ENCODE measurements at places on chromosomes 11 and 22.

GRCh38 chr22:32823024-32823730 lies 21.7 kb downstream of the TIMP3 start:
- no peaks in the 10 kb centered on the region for H3K27me3 ChIP-seq
- H3K27ac ChIP-seq = no peak overlapping the region
- peak; percentile 28 for DNase-seq
- H3K4me3 ChIP-seq = no peak overlapping the region
- no peaks in the 10 kb centered on the region for H3K36me3 ChIP-seq
- no peaks in the 10 kb centered on the region for H3K4me1 ChIP-seq

DNA sequence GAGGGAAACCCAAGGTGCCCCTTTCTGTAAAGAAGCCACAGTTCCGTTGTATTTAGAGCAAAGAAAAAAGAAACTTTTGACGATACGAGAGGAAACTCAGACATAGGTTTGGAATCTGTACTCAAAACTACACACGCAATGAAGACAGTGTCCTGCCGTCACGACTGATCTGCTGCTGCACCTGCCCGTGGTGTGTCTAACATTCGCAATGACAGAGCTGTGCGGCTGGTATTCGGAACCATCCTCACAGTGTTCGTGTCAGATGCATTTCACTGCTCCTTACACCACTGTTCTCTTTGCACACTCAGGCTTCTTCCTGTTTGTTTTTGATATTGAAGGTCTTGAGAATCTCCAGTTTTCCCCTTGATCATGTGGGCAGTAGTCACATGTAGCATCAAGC lies 84.8 kb downstream of the RTL6 start:
- no peaks in the 10 kb centered on the region for H3K36me3 ChIP-seq
- H3K4me1 ChIP-seq = no peaks in the 10 kb centered on the region
- DNase-seq = no peak
- H3K27me3 ChIP-seq = no peaks in the 10 kb centered on the region

GRCh38 chr22:30833322-30833721 lies 135.3 kb downstream of the MORC2 start:
- H3K4me3 ChIP-seq = no peak overlapping the region
- no peaks in the 10 kb centered on the region for H3K4me1 ChIP-seq
- H3K27ac ChIP-seq = no peak overlapping the region

DNA sequence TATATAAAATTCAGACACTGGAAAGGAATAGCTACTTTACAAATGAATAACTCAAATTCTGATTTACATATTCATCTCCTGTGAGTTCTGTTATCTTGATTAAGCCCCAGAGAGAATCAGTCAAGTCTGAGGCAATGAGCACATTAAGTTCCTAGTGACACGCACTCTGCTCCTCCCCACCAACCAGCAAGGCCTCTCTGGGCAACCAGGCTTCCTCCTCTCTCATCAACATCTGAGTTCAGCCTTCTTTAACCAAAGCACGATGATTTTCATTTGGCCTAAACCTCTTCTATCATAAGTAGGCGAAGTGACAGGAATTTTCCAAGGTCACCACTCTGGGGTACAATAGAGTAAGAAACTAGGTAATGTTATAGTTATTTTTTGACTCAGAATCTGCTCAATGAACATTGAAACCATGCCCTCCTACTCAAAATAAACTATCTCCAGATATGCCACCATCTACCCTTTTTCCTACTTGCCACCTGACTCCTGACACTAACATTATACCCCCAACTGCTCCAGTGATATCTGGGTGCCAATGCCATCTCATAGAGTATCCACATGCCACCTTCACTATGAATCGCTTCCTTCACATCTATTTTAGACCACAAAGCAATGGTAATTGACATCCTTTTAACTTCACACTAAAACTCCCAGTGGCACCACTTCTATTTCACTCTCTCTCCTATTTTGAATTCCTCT lies 114.8 kb downstream of the FAM76B start:
- H3K36me3 ChIP-seq = peaks cover 7% of the 10 kb centered on the region
- H3K4me3 ChIP-seq = no peak overlapping the region
- no peak for DNase-seq
- peaks cover 31% of the 10 kb centered on the region for H3K4me1 ChIP-seq
- peak overlapping the region; percentile 35 for H3K27ac ChIP-seq

DNA sequence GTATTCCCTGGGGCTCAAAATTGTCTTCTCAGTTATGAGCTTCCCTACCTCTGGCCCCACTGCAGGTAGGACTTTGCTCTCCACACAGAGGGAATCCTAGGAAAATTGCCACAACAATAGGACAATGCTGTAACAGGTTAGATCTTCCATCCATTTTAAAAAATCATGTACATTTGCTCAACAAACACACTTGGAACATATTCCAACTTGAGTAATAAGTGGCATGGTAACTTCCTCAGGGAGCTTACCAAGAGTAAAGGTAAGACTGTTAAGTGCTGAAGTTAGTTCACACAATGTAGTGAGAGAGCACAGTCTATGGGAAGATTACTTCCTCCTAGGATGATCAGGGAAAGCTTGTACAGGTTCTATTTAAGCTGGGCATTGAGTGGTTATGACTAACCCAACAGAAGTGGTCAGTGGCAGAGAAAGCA lies 78.9 kb upstream of the BIRC3 start:
- no peaks in the 10 kb centered on the region for H3K4me1 ChIP-seq
- DNase-seq = no peak
- H3K27me3 ChIP-seq = peaks cover 19% of the 10 kb centered on the region
- H3K27ac ChIP-seq = no peak overlapping the region
- no peaks in the 10 kb centered on the region for H3K36me3 ChIP-seq

DNA sequence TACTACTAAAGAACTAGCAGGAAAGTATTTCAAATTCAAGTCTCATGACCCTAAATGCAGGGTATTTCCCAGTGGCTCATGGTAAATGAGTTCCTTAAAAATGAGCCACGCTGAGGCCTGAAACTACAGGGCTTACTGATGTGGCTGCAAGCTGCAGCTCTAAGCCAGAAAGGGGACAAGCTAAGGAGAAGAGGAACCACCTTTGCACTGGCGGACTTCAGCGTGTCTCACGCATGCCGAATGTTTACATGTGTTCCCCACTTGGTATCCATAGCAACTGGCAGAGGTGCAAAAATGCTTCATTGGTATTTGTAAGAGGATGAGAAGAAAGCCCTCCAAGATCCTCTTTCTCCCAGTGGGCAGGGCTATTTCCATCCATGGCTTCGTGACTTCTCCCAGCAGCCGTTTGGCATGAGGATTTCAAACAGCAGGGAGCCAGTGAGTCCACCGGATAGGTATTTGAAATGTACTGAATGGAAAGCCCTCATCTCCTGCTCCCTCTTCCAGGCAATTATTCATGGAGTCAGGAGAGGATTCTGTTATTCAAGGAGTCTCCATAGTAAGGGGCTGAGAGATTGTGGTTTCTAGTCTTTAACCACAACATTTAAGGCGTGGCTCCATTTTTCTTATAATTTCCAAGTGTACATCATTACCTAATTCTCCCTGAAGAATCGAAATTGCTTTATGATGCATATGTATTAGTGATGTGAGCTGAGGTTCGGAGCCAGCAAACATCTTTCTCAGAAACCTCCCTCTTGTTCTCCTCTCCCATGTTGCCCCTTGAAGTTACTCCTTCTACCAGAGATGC lies 55.3 kb upstream of the CD44 start:
- H3K27me3 ChIP-seq = no peaks in the 10 kb centered on the region
- H3K4me1 ChIP-seq = peaks cover 92% of the 10 kb centered on the region
- DNase-seq = peak; percentile 82
- H3K36me3 ChIP-seq = peaks cover 14% of the 10 kb centered on the region
- H3K27ac ChIP-seq = peak overlapping the region; percentile 97

- no peak overlapping the region for H3K27ac ChIP-seq
- no peak overlapping the region for H3K4me3 ChIP-seq
- peaks cover 60% of the 10 kb centered on the region for H3K27me3 ChIP-seq
- H3K4me1 ChIP-seq = peaks cover 12% of the 10 kb centered on the region
- H3K36me3 ChIP-seq = peaks cover 3% of the 10 kb centered on the region
These were observed 699 bp downstream of the AIFM3 start for GRCh38 chr22:20967697-20968211.

DNA sequence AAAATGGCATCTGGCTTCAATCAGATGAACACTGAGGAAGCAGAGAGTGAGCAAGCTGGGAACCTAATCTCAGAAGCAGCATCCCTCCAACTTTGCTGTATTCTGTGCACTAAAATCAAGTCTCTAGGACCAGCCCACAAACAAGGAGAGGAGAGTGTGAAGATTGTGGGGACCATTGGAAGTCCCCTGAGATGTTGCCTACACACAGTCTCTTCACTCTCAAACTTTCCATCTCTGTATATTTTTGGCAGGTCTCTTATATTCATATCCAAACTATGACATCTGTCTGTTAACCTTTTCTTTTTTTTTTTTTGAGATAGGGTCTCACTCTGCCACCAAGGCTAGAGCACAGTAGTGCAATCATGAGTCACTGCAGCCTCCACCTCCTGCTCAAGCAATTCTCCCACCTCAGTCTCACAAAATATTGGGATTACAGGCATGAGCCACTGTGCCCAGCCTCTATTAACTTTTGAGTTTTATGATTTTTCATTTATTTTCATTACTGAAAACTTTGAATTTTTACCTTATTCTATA lies 1096.4 kb downstream of the TBC1D22A start:
- no peak for DNase-seq
- H3K27me3 ChIP-seq = no peaks in the 10 kb centered on the region
- no peak overlapping the region for H3K4me3 ChIP-seq
- H3K4me1 ChIP-seq = no peaks in the 10 kb centered on the region

GRCh38 chr22:44586351-44586990 lies 88.4 kb upstream of the RTL6 start:
- H3K27me3 ChIP-seq = peaks cover 53% of the 10 kb centered on the region
- H3K27ac ChIP-seq = peak overlapping the region; percentile 45
- peaks cover 13% of the 10 kb centered on the region for H3K4me1 ChIP-seq
- H3K4me3 ChIP-seq = no peak overlapping the region

GRCh38 chr11:95375451-95375850 lies 144.4 kb upstream of the SESN3 start:
- no peak for DNase-seq
- peaks cover 16% of the 10 kb centered on the region for H3K27me3 ChIP-seq
- no peaks in the 10 kb centered on the region for H3K36me3 ChIP-seq
- H3K27ac ChIP-seq = no peak overlapping the region
- no peak overlapping the region for H3K4me3 ChIP-seq
- H3K4me1 ChIP-seq = peaks cover under 1% of the 10 kb centered on the region

DNA sequence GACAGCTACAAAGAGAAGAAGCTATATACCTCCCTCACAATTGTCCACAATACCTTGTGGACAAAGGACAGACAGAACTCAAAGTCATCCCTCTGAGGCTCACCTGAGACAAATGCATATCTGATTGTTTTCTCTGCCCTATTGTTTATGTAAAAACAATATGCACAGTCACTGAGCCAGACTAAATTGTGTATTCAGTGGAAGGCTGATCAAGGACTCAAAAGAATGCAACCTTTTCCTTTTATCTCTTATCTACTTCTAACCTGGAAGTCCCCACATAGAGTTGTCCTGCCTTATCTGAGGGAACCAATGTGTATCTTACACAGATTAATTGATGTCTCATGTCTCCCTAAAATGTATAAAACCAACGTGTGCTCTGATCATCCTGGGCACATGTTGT lies 13.9 kb upstream of the MED17 start:
- no peaks in the 10 kb centered on the region for H3K4me1 ChIP-seq
- no peak overlapping the region for H3K4me3 ChIP-seq
- no peak for DNase-seq
- H3K27me3 ChIP-seq = no peaks in the 10 kb centered on the region
- H3K36me3 ChIP-seq = peaks cover 13% of the 10 kb centered on the region
- H3K27ac ChIP-seq = no peak overlapping the region

DNA sequence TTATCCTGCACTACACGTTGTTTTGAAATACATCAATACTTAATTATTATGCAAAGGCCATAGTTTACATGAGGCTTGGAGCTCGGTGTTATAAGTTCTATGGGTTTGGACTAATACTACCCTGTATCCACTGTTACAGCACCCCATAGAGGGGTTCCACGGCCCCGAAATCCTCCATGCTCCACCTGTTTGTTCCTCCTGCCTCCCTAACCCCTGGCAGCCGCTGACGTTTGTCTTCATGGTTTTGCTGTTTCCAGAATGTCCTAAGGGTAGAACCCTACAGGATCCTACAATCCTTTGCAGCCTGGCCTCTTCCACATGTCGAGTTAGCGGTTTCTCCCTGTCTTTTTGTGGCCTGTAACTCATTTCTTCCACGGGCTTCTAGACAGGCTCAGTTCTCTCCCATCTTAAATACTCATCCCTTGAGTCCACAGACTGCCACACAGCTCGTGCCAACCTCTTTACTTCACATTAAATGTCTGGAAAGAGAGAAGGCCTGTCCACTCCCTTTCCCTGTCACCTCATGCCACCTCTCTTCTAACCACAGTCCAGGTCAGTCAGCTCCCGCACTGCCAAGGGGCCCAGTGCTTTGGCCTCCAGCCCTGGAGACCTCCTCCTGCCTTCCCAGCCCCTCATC lies 42.4 kb upstream of the TH start:
- H3K36me3 ChIP-seq = no peaks in the 10 kb centered on the region
- H3K27ac ChIP-seq = peak overlapping the region; percentile 77
- peak; percentile 16 for DNase-seq
- peaks cover 15% of the 10 kb centered on the region for H3K4me1 ChIP-seq
- H3K4me3 ChIP-seq = no peak overlapping the region
- peaks cover 17% of the 10 kb centered on the region for H3K27me3 ChIP-seq

DNA sequence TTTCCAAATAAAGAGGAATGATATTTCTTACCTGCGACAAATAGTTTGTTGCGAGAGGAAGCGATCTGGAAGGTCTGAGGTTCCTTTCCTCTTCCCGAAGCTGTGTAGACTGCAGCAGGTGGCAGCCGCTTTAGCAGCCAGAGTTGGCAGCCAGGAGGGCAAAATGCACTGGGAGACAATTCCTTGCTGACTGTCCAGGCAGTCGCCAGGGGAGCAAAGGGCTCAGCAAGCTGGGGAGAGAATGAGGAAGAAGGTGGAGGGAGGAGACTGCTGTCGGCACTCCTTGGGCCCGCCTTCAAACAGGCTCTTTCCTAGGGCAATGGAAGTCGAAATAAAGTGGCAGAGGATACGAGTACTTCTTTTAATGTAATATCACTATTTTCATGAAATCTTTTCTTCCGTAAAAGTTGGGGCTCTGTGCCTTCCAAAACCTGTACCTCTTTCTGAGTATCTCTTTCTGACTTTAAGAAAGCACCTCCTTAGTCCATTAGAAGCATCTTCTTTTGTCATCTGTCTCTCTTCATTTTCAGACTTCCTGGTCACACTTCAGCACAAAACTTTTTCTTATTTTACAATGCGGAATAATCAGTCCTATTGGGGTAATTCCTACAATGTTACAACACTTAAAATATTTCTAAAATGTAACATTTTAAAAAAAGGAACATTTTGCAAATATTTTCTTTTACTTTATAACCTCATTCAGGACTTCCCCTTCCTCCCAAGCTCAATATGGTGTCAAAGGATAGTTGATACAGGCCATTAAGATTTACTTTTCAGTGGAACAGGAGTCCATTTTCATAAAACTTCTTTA lies at the start of gene IL18:
Gene IL18, minus strand, starts transcription at position 220 of the 811 bp plus-strand sequence. CDS start 9,041 bp downstream, outside the sequence.
- peaks cover 21% of the 10 kb centered on the region for H3K27me3 ChIP-seq
- peaks cover 4% of the 10 kb centered on the region for H3K4me1 ChIP-seq
- H3K36me3 ChIP-seq = no peaks in the 10 kb centered on the region
- no peak for DNase-seq
- H3K27ac ChIP-seq = no peak within 1 kb of the TSS

- peaks cover 5% of the 10 kb centered on the region for H3K4me1 ChIP-seq
- H3K27me3 ChIP-seq = peaks cover 25% of the 10 kb centered on the region
- DNase-seq = no peak
- H3K4me3 ChIP-seq = no peak overlapping the region
These were observed 11.4 kb upstream of the CAT start for GRCh38 chr11:34427186-34427805.
